ENCODE measurements at places on chromosomes 16 and 17. TPM values are rescaled to one million over a fixed set of nuclear protein-coding genes. Genes with fewer than 3 reads are reported as not detected.

The ENPP7 gene
- polyA plus RNA-seq: not detected

The OTOA gene
- polyA plus RNA-seq: 0.05 TPM

The NLRP1 gene
- polyA plus RNA-seq: 43.8 TPM

The SLC12A3 gene
- not detected for polyA plus RNA-seq

The PRRT2 gene
- polyA plus RNA-seq: 3.4 TPM

The LRRC37B gene
- polyA plus RNA-seq: 12.9 TPM
